ENCODE measurements at places on chromosomes 1 and 21.

- H3K27ac ChIP-seq: no peak overlapping the region
- no peaks in the 10 kb centered on the region for H3K27me3 ChIP-seq
- DNase-seq: no peak
- H3K4me3 ChIP-seq: no peak overlapping the region
- H3K36me3 ChIP-seq: peaks cover 17% of the 10 kb centered on the region
- H3K4me1 ChIP-seq: no peaks in the 10 kb centered on the region
These were observed 35.1 kb downstream of the FRRS1 start for GRCh38 chr1:99731384-99731783.

GRCh38 chr1:169287280-169287679 is 80.3 kb downstream of the NME7 start:
- no peak for DNase-seq
- no peaks in the 10 kb centered on the region for H3K27me3 ChIP-seq
- peaks cover 9% of the 10 kb centered on the region for H3K36me3 ChIP-seq
- no peak overlapping the region for H3K27ac ChIP-seq

- H3K27me3 ChIP-seq: no peaks in the 10 kb centered on the region
- H3K4me3 ChIP-seq: no peak overlapping the region
- H3K27ac ChIP-seq: no peak overlapping the region
- H3K4me1 ChIP-seq: no peaks in the 10 kb centered on the region
These were observed 24.3 kb downstream of the HEYL start for GRCh38 chr1:39615086-39615673.

DNA sequence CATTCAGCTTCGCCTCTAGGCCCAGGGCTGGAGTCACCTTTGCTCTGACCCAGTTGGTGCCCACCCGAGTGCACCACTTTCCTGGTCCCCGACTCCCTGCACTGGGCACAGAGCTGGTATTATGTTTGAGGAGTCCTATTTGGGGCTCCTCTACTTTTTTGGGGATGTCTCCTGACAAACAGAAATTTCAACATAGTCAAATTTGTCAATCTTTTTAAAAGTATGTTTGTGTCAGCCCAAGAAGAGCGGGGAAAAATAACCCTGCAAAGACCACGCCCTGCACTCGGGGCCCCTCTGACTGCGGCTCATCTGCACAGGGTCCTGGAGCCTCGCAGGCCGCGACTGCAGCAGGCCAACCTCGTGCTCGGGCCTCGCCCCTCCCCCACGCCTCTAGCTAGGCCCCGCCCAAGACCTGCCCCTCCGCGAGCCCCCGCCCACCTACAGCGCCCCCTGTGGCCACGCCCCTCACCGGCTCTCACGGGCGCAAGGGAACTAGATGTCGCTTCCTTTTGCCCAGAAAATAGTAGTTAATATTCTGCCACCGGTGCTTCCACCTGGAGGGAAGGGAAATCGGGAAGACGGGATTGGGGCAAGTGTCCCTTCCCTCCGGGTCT is 11.4 kb downstream of the FAM229A start:
- H3K27ac ChIP-seq: peak overlapping the region; percentile 86
- peak overlapping the region; percentile 84 for H3K4me3 ChIP-seq
- DNase-seq: peak; percentile 59
- H3K4me1 ChIP-seq: peaks cover 21% of the 10 kb centered on the region
- no peaks in the 10 kb centered on the region for H3K27me3 ChIP-seq
- H3K36me3 ChIP-seq: no peaks in the 10 kb centered on the region

DNA sequence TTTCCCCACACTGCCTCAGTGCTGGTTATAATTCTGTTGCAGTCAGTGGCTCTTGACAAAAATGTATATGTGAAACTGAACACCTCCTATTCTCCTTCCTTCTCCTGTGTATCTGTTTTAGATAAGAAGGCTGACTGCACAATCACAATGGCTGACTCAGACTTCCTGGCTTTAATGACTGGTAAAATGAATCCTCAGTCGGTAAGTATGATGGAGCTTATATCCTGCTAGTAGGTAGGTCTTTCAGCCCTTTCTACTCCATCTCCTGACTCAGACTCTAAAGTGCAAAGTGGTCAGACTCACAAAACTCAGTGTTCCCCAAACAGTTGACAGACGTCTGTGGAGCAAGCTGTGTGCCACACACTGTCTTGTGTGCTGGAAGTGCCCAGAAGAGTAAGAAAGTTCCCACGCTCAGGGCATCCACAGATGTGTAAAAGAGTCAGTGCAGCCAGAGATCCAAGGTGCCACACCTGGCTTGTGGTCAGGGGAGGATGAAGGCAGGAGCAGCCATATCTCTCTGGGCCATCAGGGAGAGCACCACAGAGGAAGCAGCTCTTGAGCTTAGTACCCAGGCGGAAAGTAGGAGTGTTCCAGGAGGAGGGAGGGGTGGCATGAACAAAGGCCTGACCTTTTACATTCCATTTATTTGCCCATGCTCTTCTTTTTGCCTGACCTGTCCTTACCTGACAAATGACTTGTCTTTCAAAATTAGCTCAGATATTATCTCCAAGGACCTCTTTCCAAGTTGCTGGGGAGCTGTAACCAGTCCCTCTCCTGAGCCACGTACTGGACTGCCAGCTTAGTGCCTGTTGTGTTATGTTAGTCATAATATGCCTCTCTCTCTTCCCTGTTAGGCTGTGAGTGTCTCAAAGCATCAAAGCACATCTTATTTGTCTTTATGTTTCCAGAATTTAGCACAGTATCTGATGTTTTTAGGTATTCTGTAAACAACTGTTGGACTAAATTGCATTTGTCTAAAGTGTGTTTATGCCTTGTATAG is 14.0 kb upstream of the PODN start:
- H3K27me3 ChIP-seq: no peaks in the 10 kb centered on the region
- H3K4me3 ChIP-seq: no peak overlapping the region
- peaks cover 15% of the 10 kb centered on the region for H3K4me1 ChIP-seq
- H3K36me3 ChIP-seq: peaks cover 10% of the 10 kb centered on the region
- no peak for DNase-seq

GRCh38 chr1:7408771-7409150 is 362.3 kb upstream of the VAMP3 start:
- H3K27me3 ChIP-seq: no peaks in the 10 kb centered on the region
- H3K36me3 ChIP-seq: no peaks in the 10 kb centered on the region
- no peak overlapping the region for H3K4me3 ChIP-seq
- no peak overlapping the region for H3K27ac ChIP-seq

GRCh38 chr1:206496131-206496793 is 11.1 kb upstream of the RASSF5 start:
- no peaks in the 10 kb centered on the region for H3K27me3 ChIP-seq
- no peaks in the 10 kb centered on the region for H3K36me3 ChIP-seq
- peaks cover 44% of the 10 kb centered on the region for H3K4me1 ChIP-seq
- H3K27ac ChIP-seq: peak overlapping the region; percentile 71

GRCh38 chr1:118042501-118042900 is 113.0 kb downstream of the WDR3 start:
- no peak for DNase-seq
- H3K4me3 ChIP-seq: no peak overlapping the region
- H3K36me3 ChIP-seq: no peaks in the 10 kb centered on the region
- H3K27ac ChIP-seq: no peak overlapping the region

- H3K27ac ChIP-seq: no peak overlapping the region
- no peak for DNase-seq
- H3K36me3 ChIP-seq: no peaks in the 10 kb centered on the region
- H3K4me3 ChIP-seq: no peak overlapping the region
- no peaks in the 10 kb centered on the region for H3K27me3 ChIP-seq
- no peaks in the 10 kb centered on the region for H3K4me1 ChIP-seq
These were observed 50.7 kb downstream of the RGS7 start for GRCh38 chr1:241306125-241306790.

DNA sequence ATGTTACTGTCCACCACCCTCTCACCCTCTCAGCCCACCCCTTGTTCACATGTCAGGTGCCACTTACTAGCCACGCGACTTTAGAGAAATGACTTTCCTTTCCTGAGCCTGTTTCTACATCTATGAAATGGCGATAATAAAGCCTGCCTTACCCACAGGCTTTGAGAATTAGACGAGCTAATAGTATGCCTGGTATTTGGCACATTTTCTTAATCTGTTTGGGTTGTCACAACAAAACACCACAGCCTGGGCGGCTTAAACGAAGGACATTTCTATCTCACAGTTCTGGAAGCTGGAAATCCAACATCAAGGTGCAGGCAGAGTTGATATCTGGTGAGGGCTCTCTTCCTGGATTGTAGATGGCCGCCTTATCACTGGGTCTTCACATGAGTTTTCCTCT is 273.9 kb upstream of the FMN2 start:
- no peaks in the 10 kb centered on the region for H3K36me3 ChIP-seq
- no peak overlapping the region for H3K27ac ChIP-seq
- DNase-seq: no peak
- H3K27me3 ChIP-seq: no peaks in the 10 kb centered on the region

DNA sequence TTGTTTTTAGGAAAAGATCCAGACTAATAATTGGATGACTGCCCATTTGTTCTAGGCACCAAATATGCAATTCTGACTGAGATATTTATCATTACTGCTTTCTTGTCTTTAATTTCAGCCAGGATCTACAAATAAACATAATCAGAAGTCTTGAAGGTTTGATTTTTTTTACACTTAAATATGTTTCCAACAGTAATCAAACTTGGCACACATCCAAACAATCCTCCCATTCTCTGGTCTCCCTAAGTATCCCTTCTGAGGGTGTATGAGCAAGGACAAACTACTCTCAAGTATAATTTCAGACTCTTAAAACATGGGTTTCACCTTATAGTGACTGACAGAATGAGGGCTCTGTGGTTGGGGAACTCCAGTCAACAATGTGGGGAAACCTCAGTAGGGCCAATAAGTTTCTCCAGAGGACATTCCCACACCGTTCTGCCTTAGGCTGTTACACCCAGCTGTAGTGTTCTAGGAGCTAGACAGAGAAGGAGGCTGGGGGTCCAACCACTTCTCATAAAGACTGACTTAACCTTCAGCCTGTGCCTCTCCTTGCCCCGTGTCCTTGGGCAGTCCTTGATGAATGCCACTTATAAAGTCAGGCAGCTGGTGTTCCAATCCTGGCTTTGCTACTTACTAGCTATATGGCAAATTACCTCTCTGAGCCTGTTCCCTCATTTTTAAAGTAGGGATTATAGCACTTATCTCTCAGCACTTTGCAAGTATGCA is 1.5 kb upstream of the PALMD start:
- no peaks in the 10 kb centered on the region for H3K27me3 ChIP-seq
- H3K4me3 ChIP-seq: no peak overlapping the region
- no peaks in the 10 kb centered on the region for H3K4me1 ChIP-seq
- no peaks in the 10 kb centered on the region for H3K36me3 ChIP-seq
- DNase-seq: no peak
- no peak overlapping the region for H3K27ac ChIP-seq

- no peak for DNase-seq
- peaks cover 83% of the 10 kb centered on the region for H3K36me3 ChIP-seq
- H3K4me1 ChIP-seq: no peaks in the 10 kb centered on the region
- H3K4me3 ChIP-seq: no peak overlapping the region
These were observed 11.5 kb downstream of the USP1 start for GRCh38 chr1:62448221-62448933.

GRCh38 chr1:208243527-208243966 is 637 bp downstream of the PLXNA2 start:
- H3K4me3 ChIP-seq: peak overlapping the region; percentile 89
- peak overlapping the region; percentile 86 for H3K27ac ChIP-seq
- no peaks in the 10 kb centered on the region for H3K27me3 ChIP-seq
- no peak for DNase-seq

GRCh38 chr1:203439131-203439730 is 36.4 kb upstream of the PRELP start:
- no peak overlapping the region for H3K4me3 ChIP-seq
- H3K27ac ChIP-seq: peak overlapping the region; percentile 81
- peaks cover 40% of the 10 kb centered on the region for H3K4me1 ChIP-seq

- peaks cover 17% of the 10 kb centered on the region for H3K36me3 ChIP-seq
- peak overlapping the region; percentile 96 for H3K4me3 ChIP-seq
- peaks cover 7% of the 10 kb centered on the region for H3K4me1 ChIP-seq
- no peak for DNase-seq
- no peaks in the 10 kb centered on the region for H3K27me3 ChIP-seq
These were observed 475 bp upstream of the RPL5 start for GRCh38 chr1:92831368-92831761.

GRCh38 chr1:22416555-22417454 is 34.8 kb upstream of the ZBTB40 start:
- H3K4me1 ChIP-seq: no peaks in the 10 kb centered on the region
- H3K27ac ChIP-seq: no peak overlapping the region
- H3K36me3 ChIP-seq: no peaks in the 10 kb centered on the region
- DNase-seq: no peak
- H3K27me3 ChIP-seq: no peaks in the 10 kb centered on the region

- H3K4me1 ChIP-seq: peaks cover 19% of the 10 kb centered on the region
- no peaks in the 10 kb centered on the region for H3K27me3 ChIP-seq
- no peaks in the 10 kb centered on the region for H3K36me3 ChIP-seq
- peak overlapping the region; percentile 84 for H3K4me3 ChIP-seq
These were observed 2.5 kb downstream of the WLS start for GRCh38 chr1:68229650-68230483.

DNA sequence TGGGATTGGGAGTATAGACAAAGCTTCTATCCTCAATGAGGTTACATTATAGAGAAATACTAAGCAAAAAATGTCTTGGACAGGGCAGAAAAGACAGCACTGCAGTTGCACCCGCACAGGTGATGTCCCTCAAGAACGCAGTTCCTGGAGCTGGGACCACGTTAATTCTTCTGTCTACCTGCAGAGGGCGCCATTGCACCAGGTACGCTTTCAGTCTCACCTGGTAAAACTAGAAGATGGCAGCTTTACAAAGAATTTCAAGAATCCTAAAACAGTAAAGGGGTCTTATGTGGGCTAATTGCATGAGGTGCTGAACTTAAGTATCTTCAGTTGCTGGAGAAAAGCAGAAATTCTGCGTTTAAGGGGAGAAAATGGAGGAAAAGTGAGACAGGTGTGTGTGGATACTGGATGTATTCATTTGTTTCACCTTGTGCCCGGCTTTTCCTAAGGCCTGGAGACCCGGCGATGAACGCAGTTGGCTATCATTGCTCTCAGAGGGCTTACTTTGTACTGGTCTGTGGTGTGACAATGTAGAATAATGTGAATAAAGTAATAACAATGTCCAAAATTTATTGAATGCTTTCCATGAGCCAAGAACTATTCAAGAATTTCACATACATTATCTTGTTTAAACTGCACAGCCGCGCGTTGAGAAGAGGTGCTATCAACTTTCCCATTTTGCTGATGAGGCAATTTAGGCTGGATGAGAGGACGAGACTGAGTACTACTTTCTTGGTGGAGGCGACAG is 276.3 kb upstream of the GREM2 start:
- no peaks in the 10 kb centered on the region for H3K27me3 ChIP-seq
- H3K4me3 ChIP-seq: no peak overlapping the region
- no peak overlapping the region for H3K27ac ChIP-seq
- DNase-seq: no peak

DNA sequence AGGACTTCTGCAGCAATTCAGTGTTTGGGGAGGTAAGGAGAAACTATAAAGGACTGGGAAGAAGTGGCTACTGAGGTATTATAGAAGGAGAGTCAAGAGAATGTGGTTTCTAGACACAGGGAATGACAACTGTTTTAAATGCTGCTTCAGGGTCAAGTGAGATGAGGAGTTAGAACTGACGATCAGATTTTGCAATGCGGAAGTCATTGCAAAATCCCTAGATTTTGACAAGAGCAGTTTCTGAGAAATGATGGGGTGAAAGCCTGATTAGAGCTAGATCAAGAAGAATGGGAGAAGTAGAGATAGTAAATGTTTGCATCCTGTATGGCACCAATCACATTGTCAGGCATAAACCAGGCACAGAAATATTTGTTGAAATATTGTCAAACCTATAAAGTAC is 4.7 kb upstream of the TSNAX start:
- H3K36me3 ChIP-seq: no peaks in the 10 kb centered on the region
- no peak overlapping the region for H3K27ac ChIP-seq
- no peak overlapping the region for H3K4me3 ChIP-seq

GRCh38 chr1:36576551-36577110 is 93.9 kb upstream of the CSF3R start:
- DNase-seq: no peak
- no peak overlapping the region for H3K4me3 ChIP-seq
- H3K4me1 ChIP-seq: no peaks in the 10 kb centered on the region
- H3K36me3 ChIP-seq: no peaks in the 10 kb centered on the region

Measured in tibial artery (tissue), 4 donors.